ENCODE measurements at places on chromosomes 3 and 15.
A peak's percentile ranks its signal among the peaks of the same experiment; 100 is the strongest.

DNA sequence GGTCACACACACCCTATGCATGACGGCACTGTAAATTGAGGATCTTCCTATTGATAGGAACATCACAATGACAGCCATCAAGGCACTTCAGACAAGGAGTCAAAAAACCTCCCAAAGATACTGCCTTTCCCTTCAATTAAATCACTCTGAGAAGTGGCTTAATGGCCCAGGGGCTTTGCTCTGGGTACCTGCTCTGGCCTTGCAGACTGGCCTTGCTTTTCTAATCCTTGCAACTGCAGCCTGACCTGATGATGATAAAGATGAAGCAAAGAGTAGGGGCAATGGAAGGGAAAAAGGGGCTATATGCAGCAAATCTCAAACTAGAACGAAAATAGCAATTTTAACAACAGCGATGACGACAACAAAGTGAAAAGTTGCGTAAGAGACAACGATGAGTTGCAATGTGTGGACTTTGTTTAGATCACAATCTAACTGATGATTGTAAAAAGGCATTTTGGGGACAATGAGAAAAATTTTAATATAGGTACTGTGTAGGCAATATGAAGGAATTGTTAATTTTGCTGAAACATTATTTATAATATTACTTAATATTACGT is 14.6 kb downstream of the ADAMTS9 start:
- DNase-seq = no peak

GRCh38 chr3:25214034-25214433 is 214.0 kb upstream of the RARB start:
- DNase-seq = no peak

GRCh38 chr15:39459548-39459947 is 121.3 kb upstream of the THBS1 start:
- DNase-seq = no peak

DNA sequence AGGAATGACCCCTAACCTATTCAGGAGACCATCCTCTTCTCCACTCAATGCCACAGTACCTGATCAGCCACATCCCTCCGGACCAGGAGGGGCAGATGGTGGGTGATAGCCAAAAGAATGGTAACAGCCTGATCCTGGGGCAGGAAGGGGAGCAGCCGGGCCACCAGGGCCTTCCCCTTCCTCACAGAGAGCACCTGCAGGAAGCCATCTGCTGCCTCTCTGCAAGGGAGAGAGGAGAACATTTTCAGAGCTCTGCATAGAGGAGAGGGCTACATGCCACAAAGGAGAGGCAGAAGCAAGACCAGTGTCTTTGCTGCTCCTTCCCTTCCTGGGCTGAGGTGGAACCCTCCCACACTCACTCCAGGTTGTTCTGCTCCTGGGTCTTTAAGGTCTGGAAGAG is 5.5 kb upstream of the SPG11 start:
- DNase-seq = no peak

DNA sequence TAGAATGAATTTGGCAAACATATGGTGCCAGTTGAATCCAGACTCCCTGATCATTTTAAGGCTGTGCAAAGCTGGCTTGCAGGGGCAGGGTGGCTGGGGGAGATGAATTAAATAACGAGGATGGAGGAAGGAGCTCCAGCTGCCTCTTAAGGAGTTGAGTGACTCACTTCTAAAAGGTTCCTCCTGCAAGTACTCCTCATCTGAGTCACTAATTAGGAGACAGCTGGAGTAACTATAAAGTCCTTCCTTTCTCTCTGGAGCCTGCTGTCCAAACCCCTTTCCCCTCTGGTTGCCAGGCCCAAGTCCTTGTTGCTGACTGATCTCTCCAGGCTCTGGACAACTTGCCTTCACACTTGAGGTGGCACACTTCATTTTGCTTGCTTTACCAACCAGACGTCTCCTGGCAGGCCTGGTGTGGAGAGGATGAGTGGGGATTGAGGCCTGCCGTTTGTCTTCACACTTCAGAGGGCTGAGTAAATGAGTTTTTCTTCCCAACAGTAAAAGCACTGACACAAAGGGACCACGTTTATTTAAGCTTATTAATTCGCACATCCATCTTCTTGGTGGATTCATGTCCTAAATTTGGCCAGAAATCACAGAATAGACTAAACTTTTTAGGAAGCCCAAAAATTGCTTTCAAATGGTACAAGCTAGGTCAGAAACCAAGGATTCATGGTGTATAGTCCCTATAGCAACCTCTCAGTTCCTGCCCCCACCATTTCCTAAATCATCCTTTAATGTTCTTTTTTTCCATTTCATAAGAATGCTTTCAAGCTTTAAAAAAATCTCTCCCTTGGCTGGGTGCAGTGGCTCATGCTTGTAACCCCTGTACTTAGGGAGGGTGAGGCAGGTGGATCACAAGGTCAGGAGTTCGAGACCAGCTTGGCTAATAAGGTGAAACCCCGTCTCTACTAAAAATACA is 90.5 kb upstream of the MYRIP start:
- DNase-seq = no peak

DNA sequence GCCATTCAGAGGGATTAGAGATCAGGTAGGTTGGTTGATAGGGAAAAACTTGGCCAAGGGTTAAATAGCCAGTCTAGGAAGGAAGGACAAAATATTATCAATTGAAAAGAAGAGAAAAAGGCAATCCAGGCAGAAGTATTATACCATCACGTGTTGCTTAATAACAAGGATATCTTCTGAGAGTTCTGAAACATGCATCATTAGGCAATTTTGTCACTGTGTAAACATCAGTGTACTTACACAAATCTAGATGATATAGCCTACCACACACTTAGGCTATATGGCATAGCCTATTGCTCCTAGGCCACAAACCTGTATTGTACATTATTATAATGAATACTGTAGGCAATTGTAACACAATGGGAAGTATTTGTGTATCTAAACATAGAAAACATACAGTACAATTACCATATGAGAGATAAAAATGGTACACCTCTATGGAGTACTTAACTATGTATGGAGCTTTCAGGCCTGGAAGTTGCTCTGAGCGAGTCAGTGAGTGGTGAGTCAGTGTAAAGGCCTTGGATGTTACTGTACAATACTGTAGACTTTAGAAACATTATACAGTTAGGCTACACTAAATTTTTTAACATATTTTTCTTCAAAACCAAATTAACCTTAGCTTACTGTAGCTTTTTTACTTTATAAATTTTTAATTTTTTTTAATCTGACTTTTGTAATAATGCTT is 2.7 kb downstream of the TEX55 start:
- no peak for DNase-seq

GRCh38 chr3:127065561-127066290 is 82.8 kb downstream of the PLXNA1 start:
- DNase-seq = no peak

DNA sequence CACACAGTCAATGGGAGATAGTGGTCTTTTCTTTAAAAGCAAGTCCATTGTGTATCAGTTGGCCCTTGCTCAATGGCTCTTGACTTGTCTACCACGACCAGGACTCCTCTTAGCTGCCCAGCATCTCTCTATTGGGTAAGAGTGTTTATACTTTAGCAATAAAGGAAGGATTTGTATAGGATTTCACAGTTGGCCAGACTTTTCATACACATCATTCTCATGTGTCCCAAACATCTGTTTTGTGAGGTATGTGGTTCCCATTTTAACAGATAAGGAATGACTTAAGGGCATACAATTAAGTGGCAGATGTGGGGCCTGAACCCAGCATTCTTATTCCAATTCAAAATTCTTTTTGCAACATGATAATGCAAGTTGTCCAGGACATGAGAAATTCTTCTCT is 191.5 kb downstream of the CHST2 start:
- DNase-seq = no peak

GRCh38 chr3:66403323-66403990 is 97.4 kb downstream of the LRIG1 start:
- no peak for DNase-seq

GRCh38 chr3:126211569-126211968 is 31.2 kb upstream of the ALDH1L1 start:
- no peak for DNase-seq

- DNase-seq = peak; percentile 5
These were observed 39.6 kb upstream of the FAM98B start for GRCh38 chr15:38414357-38414756.

GRCh38 chr3:145623349-145623748 is 537.6 kb downstream of the PLOD2 start:
- DNase-seq = no peak

Data from GOT3 (cell line).